Stimulated activated memory B cell treated with anti-CD40 and anti-IgM and Interleukin-4, amounts not matched to agents 10 μg/mL and 1 μg/mL and 100 μg/mL, for 72 hours (primary cell): ENCODE measurements at places on chromosomes 16 and 17.

GRCh38 chr17:77386502-77387192, 245.9 kb downstream of the SEC14L1 start:
- H3K4me1 ChIP-seq = peaks cover 65% of the 10 kb centered on the region
- peak overlapping the region; percentile 34 for H3K27ac ChIP-seq

DNA sequence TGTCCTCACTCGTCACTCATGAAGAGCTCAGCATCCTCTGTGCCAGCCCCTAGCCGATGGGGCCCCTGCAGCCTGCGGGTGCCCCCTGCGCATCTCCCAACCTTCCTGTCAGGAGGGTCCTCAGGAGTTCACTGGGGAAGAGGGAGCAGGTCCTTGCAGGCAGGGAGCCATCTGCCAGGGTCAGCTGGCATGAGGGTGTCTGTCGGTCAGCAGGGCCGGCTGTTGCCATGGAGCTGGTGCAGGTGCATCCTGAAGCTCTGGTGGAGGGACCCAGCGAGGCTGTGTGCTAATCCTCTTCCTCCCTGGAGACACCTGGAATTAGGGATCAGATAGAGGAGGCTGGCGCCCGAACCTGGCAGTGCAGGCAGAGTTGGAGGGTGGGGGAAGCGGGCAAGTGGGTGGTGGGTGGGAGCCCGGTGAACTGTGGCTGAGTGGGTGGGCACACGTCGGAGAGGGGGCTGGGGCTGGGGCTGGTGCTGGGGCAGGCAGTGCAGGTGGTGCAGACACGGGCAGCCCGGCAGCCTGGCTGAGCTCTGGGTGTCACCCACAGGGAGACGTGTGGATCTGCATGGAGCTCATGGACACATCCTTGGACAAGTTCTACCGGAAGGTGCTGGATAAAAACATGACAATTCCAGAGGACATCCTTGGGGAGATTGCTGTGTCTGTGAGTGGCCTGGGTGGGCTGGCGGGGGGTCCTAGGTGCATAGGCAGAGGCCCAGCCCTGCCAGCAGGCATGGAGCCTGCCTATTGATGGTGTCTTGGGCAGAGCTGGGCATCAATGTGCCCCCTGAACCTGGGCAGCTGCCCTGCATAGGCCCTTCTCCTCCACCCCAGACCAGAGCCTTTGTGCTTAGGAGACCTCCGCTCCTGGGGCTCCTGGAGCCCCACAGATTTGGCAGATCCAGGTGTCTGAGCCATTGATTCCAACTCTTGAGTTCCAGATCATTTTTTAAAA, 17.4 kb downstream of the MAP2K3 start:
- H3K4me1 ChIP-seq = no peaks in the 10 kb centered on the region
- no peaks in the 10 kb centered on the region for H3K27me3 ChIP-seq
- peaks cover 62% of the 10 kb centered on the region for H3K36me3 ChIP-seq
- no peak for ATAC-seq
- H3K4me3 ChIP-seq = no peak overlapping the region

DNA sequence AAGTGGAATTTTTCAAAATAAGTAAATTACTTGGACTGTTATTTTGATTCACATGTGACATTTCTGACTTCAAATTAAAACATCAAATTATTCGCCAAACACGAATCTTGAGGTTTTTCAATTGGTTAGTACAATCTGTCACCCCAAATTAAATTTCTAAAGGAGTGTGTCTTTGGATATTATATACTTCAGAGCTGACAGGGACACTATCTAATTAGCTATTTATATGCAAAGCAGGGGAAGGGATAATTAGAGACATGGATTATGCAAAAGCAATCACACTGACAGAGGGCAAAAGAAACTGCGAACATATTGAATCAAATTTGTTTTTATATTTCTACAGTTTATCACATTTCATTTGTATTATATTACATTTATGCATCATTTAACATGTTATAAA, 433.0 kb downstream of the KIF2B start:
- no peak for ATAC-seq
- H3K4me3 ChIP-seq = no peak overlapping the region
- no peaks in the 10 kb centered on the region for H3K4me1 ChIP-seq
- no peaks in the 10 kb centered on the region for H3K36me3 ChIP-seq
- H3K27me3 ChIP-seq = no peaks in the 10 kb centered on the region

GRCh38 chr17:12691173-12691572, 25.5 kb downstream of the MYOCD start:
- H3K27ac ChIP-seq = no peak overlapping the region
- ATAC-seq = no peak
- no peaks in the 10 kb centered on the region for H3K36me3 ChIP-seq
- no peaks in the 10 kb centered on the region for H3K27me3 ChIP-seq
- H3K4me1 ChIP-seq = no peaks in the 10 kb centered on the region

- H3K4me1 ChIP-seq = peaks cover 86% of the 10 kb centered on the region
- ATAC-seq = no peak
- peak overlapping the region; percentile 93 for H3K4me3 ChIP-seq
- no peaks in the 10 kb centered on the region for H3K27me3 ChIP-seq
- H3K27ac ChIP-seq = peak overlapping the region; percentile 87
These were observed 1.6 kb downstream of the ATP6V0C start for GRCh38 chr16:2515180-2515851.
